ENCODE measurements at places on chromosomes 7 and 10.

DNA sequence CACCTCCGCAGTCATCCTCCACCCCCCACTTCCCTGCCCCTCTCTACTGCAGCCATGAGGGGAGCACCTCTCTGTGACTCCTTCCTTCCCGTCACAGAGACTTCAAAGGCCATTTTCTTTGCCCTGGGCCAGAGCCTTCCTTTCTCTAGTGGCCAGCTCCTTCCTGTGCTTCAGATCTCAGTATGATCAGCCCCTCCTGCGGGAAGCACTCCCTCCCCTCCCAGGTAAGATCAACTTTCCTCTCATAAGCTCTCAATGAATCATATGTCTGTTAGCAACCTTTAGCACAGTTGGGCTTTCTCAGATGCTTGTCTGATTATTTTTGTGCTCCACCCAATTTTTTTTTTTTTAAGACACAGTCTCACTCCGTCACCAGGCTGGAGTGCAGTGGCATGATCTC, 241.0 kb upstream of the PRSS1 start:
- no peak for DNase-seq

DNA sequence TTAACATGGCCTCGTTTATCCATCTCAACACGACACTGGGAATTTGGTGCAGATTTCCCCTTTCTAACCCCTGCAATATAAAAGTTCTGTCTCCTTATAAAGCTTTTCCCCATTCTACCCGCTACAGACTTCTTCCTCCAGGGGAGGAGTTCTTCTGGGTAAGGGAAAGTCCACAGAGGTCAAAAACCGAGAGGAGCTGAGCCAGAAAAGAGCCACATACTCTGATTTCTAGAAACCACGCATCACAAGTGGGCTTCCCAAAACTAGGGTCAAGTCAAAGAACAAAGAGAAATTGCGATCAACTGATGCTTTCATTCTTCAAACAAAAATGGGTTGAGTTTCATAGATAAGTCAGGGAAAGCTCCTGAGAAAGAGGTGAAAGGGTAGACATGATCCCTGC, 6.8 kb downstream of the IL6 start:
- no peak for DNase-seq

DNA sequence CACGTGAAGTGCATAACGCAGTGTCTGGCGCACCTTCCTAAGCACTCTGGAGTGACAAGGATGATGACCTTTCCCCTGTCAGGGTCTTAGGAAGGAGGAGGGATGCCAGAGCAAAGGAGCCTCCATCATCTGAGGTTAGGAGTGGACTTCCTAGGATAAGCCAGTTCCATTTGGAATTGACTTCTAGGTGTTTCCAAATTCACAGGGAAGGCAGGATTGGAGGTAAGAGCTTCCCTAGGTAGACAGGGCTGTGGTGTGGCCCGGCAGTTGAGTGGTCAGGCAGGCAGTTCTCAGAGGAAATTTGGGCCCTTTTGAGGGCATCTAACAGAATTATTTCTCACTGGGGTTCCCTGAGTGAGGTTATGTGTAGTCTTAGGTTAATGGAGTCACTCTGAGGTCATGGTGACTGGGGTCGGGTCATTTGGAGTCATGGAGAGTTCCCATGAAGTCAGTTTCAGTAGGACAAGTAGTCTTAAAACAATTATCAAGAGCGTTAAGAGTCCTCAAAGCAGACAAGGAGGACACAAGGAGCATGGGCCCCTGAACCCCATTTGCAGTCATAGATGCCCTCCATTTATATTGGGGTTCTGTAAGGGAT, 8.2 kb downstream of the PPIF start:
- no peak for DNase-seq

DNA sequence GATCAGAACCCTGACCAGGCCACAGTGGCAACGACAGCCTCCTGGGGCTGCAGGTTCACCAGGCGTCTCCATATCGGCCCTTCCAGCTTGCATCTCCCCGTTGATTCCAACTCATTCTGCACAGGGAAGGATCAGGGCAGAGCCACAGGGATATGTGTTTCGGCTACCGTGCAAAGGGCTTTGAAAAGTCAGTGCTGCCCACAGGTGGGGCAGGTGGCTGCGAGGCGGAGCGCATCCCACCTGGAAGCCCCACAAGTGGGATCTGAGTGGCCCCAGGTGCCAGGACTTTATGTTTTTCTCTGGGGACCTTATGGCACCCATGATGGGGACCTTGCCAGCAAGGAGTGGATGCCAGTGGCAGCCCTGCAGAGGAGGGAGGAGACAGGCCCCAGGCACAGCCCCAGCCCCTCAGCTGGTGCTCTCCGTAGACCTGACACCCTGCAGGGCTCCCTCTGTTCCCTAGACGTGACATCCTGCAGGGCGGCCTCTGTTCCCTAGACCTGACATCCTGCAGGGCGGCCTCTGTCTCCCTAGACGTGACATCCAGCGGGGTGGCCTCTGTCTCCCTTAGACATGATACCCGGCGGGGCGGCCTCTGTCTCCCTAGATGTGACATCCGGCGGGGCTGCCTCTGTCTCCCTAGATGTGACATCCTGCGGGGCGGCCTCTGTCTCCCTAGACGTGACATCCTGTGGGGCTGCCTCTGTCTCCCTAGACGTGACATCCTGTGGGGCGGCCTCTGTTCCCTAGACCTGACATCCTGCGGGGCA, 189.4 kb downstream of the ELFN1 start:
- no peak for DNase-seq

GRCh38 chr10:129881641-129882040, 82.4 kb downstream of the EBF3 start:
- DNase-seq = no peak

- DNase-seq = no peak
Measured at GRCh38 chr10:125157505-125157904, 2.9 kb downstream of the CTBP2 start.

GRCh38 chr10:65534771-65535170, 1391.1 kb upstream of the LRRTM3 start:
- no peak for DNase-seq

- DNase-seq = peak; percentile 19
Measured at GRCh38 chr7:50660040-50660829, 95.0 kb upstream of the DDC start.

DNA sequence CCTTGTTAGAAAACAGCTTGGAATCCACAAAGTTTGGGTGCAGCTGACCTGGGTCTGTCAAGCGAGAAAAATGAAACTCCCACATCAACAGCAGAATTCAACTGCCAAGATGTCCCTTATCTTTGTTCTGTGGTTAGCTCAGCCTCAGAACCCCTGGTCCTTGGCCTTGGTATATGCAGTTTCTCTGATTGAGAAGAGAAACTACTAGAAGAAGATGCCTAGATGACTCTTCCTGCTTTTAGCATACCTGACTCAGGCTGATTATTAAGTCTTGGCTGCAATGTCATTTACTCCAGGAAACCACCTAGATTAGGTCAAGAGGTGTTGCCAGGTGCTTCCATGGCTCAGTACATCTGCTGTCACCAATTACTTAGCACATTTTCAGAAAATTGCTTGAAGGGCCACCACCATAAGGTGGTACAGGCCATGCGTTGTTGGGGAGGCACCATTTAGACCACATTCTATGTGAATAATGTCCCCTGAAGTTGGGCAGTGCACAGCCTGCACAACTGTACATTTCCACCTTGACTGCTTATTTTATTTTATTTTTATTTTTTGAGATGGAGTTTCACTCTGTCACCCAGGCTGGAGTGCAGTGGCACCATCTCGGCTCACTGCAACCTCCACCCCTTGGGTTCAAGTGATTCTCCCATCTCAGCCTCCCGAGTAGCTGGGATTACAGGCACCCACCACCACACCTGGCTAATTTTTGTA, 59.4 kb upstream of the ZNF438 start:
- no peak for DNase-seq

GRCh38 chr7:125061-125475, 67.3 kb upstream of the FAM20C start:
- DNase-seq = no peak

DNA sequence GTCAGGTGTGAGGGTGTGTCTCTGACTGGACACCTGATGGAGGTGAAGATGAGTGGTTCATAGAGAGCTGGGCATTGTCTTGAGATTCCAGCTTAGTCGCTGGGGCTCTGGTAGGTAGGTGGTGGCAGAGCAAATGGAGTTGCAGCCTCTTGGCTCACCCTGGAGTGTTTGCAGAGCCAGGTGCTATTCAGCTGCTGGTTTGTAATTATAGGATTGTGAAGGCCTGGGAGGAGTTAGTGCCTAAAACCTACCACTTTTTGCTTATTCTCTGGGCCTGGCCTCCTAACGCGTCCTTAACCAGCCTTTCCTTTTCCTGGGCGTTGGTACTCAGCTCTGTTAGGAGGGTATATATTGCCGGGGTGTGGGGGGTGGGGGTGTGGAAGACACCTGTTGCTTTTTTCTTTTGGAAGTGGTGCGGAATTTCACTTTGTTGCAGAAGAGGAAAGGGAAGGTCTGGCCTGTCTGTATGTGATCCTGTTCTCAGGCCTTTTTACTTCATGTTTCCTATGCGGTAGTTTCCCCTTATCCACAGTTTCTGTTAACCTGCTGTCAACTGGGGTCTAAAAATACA, 3.2 kb downstream of the PPRC1 start:
- DNase-seq = no peak

DNA sequence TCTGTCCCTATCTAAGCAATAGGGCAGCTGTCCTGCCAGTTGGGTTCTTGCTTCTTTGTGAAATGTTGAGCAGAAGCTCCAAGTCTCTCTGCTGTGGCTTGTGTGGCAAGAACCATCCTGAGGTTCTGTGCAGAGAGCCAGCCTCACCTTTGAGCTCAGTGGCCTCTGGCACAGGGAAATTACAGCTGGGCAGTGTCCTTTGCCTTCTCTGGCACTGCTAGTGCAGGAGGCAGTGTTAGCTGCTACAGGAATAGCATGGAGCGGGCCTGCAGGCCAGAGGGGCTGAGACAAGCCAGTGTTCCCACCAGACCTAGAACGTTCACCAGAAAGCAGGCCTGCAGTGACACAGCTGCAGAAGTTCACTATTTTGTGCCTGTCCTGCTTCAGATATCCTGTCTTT, 1.8 kb downstream of the PRXL2A start:
- no peak for DNase-seq

DNA sequence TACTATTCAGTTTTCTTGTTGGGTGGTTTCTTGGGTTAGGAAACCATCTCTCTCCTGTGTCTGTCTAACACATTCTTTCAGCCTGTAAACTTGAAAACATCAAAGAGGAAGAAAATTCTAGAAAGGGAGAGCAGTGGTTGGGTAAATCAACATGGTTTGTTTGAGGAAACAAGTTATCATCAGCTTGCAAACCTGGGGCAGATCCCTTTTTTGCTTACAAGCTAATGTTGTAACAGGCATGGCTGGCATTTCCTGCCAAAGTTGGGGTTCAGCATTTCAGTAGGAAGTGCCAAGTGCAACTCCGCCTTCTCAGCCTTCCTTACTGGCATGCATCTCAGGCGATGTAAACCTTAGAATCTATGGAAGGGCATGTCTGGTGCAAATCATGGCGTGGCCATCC, 112.6 kb downstream of the EEPD1 start:
- DNase-seq = no peak

DNA sequence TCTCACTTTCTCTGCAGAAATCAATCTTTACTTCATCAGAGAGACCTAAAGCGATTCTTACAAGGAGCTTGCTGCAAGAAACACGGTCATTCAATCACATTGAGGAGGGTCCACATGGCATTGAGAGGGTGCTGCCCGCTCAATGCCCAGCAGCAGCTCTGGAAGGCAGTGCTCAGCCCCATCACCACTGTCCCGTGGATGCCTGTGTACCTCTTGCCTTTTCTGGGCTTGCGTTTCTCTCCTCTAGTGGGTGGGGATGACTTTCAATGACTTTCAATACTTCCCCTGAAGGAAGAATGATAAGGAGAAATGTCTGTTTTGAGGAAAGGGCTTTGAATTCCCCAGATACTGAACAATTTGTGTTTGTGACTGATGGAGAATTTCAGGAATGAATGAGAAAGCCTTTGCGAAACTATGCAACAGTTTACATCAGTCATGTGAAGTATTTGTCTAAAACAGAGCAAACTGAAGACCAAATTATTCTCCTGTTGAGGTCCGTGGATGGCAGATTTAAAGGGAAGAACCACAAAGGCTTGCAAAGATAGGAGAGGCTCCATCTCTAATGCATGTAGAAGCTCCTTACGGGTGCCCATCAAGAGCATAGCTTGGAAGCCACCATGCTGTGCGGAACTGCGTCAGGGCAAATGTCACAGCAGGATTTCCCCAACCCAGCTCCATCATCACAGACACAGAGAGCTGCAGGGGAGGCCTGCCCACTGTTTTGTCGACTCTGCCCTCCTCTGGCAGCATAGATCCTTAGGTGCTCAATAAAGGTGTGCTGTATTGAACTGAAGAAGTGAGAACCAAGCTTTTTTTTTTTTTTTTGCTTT, 6.6 kb upstream of the ZNF22 start:
- no peak for DNase-seq

- no peak for DNase-seq
Measured at GRCh38 chr7:149430192-149430591, 30.7 kb downstream of the ZNF777 start.

DNA sequence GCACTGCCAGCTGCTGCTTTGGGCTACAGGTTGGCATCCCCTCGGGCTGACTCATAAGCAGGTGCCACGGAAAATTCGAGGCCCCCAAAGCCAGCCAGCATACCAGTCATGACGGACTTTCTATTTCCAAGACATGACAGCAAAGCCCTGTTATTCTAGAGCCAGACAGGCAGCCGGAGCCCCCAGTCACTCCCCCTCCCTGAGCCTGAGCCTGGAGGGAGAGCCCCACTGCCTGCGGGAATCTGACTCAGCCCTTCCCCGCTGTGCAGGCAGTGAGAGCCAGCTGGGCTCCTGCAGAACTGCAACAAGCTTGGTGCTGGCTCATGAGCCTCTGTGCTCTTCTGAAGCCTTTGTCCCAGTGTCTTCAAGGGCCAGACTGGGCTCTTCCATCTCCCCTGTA, 15.8 kb downstream of the BTBD16 start:
- no peak for DNase-seq

DNA sequence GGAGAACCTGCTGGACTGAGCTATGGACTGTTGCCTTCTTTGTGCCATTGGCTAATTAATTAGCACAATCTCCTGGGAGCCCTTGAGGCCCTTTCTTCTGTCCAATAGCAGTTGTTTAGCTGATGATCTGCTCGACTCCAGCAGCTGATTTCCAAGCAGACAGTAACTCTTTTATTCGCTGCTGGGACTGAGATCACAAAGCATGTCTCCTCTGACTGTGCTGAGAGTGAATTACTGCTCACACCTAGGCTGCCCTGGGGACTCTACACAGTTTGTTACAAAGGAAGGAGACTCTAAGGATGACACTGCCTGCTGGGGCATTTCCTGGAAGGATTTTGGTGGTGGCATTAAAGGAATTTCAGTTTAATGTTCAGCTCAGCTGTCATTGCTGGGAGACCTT, 31.4 kb downstream of the CASP7 start:
- DNase-seq = no peak

DNA sequence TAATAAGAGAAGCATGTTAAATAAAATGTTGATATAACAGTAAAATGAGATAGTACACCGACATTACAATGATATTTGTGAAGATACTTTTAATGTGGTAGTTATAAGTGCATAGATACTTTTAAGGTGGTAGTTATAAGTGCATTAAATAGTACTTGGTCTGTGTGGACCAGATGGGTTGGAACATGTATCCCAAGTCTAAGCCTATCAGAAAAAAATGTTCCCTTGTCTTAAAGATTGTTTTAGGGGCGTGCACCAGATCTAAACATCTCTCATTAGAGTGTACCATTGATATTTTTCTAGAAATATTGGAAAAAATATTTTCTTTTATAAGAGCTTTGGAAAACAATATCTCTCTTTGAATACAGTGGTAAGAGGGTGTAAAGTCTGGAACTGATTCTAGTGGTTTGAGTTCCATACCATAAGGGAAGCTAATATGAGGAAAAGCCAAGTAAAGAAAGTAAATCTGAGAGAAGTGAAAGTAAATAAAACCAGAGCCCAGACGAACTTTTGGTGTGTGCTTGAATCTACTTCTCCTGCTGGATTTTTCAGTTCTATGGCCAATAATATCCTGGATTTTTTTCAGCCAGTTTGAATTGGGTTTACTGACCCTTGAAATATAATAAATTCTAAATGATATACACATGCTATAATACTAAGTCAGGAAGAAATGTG, 175.3 kb downstream of the MBL2 start:
- DNase-seq = no peak

All from stimulated activated CD4-positive, alpha-beta T cell treated with anti-CD3 and anti-CD28 coated beads, Interleukin-4, amount 100 ng/mL, for 48 hours (primary cell).